ENCODE measurements at places on chromosomes 13 and 19.

DNA sequence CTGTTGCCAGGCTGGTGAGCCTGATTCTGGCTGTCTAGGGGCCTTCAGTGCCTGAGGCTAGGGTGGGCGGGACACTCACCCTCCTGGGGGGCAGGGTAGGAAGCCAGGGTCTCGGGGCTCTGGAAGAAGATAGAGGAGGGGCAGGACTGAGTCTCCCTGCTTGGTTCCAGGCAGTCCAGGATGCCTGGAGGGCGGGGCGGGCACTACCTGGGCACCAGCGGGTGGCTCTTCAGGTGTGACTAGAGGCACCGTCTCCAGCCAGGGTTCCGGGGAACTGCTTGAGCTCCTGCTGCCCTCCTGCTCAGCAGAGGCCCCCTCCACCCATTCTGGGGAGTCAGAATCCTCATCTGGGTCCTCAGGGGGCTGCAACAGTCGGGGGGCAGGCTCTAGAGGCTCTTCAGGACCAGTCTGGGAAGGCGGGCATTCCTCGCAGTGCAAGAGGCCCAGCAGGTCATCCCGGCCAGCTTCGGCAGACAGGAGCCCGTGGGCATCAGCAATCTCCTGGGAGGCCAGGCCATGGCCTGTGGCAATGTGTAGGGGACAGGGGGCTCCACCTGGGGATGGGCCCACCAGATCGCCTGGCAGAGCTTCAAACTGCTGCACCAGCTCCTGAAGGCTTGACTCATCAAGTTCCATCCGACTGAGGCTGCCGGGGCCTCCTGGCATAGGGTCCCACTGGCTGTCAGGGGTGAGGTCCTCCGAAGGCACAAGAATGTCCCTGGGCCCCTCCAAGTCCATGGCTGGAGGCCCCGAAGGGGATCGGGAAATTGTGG is 1.8 kb downstream of the APBA3 start:
- no peak for DNase-seq

DNA sequence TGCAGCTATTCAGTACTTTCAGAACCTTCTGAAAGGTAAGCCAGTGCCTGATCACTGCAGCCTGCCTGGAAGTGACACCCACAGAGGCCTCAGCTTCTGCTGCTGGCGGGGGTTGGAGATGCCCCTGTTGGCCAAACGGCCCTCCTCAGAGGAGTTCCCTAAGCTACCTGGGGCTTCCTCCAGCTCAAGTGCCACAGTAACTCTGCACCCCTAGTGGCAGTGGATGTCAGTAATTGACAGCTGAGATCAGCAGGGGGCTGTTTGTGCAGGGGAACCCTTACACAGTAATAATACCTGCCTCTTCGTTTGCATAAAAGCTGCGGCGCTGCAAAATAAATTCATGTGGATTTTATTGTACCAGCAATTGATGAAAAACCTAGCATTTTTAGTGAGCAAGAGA is 28.9 kb downstream of the TDRD12 start:
- no peak for DNase-seq

DNA sequence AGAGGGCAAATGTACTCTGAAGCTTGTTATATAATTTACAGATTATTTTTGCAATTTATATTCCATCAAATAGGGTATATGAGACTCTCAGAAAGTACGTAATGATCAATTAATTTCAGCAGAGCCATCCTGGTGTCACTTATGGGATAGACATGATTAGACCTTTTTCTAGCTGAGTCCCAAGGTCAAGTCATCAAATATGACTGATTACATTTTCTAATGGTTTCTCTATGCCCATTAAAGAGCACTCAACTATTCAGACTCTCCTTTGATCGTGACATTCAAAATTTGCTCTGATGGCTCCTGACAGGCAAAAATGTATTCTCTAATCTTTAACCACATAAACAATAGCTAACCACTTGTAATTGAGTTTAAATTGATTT is 469.2 kb downstream of the COG6 start:
- peak; percentile 21 for DNase-seq

DNA sequence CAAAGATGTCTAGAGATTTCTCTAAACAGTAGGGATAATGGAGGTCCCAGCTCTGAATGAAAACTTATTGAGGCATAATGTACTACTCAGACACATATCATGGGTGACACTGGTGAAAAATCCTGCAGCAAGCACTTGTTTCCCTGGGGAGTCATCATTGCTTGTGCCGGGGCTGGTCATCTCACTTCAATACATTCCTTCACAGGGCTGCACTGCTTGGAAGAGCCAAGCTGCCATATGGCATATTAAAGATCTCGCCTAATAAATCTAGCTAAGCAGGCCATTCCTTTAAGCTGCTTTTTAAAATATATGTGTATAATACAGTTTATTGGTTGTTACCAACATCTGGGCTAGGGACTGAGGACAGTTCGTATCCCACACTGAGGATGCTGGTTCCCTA is 332.2 kb upstream of the GPC6 start:
- DNase-seq = peak; percentile 14

GRCh38 chr19:3375221-3376090 is 9.1 kb downstream of the NFIC start:
- no peak for DNase-seq

DNA sequence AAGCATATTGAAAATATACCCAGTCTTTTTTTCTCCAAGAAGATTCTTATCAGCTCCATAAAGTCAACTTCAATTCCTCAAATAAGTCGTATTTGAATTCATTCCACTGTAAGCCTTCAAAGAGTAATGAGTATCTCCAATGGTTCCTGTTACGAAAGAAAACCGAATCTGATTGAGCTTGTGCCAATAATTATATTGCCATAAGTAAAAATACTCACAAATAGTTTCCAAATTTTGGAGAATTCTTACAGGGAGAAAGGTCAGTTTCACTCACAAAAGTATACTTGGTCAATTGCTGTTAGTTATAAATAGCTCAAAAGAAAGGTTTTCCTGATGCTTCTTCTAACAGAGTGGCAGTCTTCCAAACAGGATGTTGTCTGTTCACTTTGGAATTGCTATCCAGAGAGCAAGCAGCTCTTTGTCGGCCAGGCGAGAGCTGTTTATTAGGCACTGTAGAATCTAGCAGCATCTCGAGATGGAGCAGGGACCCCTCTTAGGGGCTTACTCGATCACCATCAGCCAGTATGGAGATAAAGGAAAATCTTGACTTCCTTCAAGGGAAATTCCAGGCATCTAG is 13.5 kb downstream of the ERICH4 start:
- no peak for DNase-seq

- DNase-seq = peak; percentile 52
Observed at GRCh38 chr13:38702669-38703068, 15.8 kb downstream of the FREM2 start.
